GM12878 (cell line): ENCODE measurements at places on chromosomes 4 and X.

- DNase-seq: no peak
Observed at GRCh38 chr4:56612282-56612681, 68.8 kb downstream of the HOPX start.

DNA sequence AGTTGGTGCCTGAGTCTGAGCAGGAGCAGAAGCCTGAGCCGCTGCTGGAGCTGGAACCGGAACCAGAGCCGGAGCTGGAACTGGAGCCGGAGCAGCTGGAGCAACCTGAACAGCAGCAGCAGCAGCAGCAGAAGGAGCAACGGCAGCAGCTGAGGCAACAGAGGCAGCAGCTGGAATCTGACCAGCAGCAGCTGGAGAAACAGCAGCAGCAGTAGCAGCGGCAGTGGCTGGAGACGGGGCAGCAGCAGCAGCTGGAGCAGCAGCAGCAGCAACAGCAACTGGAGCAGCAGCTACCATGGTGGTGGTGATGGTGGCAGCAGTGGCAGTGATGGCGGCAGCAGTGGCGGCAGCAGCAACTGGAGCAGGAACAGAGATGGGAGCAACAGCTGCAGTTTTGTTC is 61.5 kb downstream of the AMOT start:
- DNase-seq: no peak

DNA sequence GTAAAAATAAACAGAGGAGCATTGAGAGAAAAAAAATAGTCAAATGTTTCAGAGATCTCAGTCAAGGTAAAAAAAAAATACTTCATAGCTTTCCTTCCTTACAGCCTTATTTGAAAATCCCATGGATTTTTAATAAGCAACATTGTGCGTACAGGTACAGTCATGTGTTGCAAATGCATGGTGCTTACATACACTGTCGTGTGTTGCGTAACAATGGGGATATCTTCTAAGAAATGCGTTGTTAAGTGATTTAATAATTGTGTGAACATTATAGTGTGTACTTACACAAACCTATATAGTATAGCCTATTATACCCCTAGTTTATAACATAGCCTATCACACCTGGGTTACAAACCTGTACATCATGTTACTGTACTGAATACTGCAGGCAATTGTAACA is 172.0 kb downstream of the UGT8 start:
- DNase-seq: no peak

- no peak for DNase-seq
Observed at GRCh38 chr4:141730805-141731204, 94.4 kb downstream of the IL15 start.

DNA sequence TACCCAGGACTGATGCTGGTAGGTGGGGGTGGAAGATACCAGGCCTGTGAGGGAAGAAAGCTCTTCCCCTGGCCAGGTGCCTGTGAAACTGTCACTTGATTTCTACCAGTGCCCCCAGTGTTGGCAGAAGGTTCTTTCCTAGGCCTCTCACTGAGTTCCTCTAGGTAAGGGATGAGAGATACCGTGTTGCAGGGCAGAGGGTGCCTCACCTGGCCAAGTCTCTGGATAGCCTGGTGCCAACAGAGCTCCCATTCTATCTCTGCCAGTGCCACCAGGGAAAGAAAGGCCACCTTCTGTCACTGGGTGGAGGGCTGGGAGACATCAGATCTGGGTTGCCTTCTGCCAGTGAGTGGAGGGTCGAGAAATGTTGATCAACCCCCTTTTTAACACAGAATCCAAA is 94.1 kb downstream of the RTL5 start:
- DNase-seq: no peak

DNA sequence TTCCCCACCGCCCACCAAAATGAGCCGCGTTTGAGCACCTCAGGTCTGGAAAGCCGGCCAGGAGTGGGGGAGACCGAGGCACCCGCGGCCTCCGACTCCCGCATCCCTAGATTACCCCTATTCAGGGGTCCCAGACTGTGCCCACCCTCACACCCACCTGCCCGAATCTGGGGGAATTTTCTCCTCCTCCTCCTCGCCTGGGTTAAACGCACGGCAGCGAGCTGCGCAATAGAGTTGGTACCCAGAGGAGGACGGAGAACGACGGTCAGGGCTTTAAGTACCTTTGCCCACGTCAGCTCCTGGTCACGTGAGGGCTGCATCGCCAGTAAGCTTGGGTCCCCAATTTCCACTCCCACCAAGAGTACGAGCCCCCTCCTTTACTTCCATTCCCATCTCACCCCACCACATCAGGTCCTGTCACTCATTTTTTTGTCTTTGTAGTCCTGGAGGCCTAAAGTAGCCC is at the start of gene ARMCX2:
ARMCX2 (minus strand) TSS at position 250 of the 463 bp plus-strand sequence. CDS start 2,262 bp downstream, outside the sequence.
- no peak for DNase-seq

- DNase-seq: no peak
Observed at GRCh38 chr4:100075056-100075455, 115.2 kb downstream of the DDIT4L start.

- DNase-seq: no peak
Observed at GRCh38 chr4:133095591-133095990, 53.5 kb upstream of the PCDH10 start.

DNA sequence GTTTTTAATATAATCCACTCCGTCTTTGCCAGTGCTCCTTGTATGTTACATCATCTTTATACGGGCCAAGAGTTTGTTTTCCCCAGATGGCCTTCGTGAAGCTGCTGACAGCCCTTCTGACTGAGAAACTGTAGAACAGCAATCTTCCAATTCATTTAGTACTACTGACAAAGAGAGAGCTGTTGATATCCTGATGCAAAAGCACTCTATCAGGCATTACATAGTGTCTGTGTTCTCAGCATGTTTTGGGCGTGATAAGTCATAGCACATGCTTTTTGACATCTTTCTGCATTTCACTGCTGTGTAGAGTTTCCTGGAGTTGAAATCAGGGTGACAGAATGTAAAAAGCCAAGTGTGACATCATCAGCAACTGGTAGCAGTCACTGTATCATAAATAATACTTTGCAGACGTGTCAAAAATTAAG is 746.3 kb upstream of the FAM241A start:
- no peak for DNase-seq

GRCh38 chr4:25865586-25865985 is 2.8 kb upstream of the SEL1L3 start:
- no peak for DNase-seq

DNA sequence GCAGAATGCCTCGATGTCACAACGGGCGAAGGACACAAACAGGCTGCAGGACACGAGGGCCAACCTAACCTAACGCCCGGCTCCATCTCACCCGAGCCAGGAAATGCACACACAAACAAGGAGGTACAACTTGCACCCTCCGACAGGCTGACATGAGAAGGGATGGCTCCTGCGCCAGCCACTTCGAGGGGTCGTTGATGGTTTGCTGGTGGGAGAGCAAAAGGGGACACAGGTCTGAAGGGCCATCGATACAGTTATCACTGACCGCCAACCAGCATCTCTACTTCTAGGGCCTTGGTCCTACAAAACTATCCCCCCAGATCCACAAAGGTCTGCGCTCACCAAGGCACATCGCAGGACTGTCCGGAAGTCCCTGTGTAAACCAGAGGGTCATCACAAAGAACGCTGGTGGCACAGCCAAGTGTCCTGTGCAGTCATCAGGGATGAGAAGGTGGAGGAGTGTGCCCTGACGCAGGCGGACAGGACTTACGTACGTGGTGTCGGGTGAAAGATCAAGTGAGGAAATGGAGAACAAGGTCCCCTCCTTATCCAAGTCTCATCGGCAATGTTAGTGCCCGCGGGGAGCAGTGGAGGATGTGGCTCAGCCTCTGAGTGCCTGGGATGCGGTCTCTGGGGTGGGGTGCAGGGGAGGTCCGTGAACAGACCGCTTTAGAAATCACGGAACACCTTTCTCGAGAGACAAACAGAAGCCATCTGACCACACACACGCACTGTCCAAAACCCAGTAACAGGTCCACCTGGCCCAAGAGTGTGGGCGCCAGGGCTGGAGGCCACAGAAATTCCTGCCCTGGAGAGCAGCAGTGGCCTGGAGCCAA is 7.0 kb downstream of the MXD4 start:
- DNase-seq: no peak

GRCh38 chr4:172305698-172306097 is 492.5 kb downstream of the GALNTL6 start:
- no peak for DNase-seq

- DNase-seq: no peak
Observed at GRCh38 chr4:110020139-110020538, 107.5 kb downstream of the EGF start.

GRCh38 chr4:144732584-144733428 is 86.8 kb downstream of the HHIP start:
- DNase-seq: no peak

DNA sequence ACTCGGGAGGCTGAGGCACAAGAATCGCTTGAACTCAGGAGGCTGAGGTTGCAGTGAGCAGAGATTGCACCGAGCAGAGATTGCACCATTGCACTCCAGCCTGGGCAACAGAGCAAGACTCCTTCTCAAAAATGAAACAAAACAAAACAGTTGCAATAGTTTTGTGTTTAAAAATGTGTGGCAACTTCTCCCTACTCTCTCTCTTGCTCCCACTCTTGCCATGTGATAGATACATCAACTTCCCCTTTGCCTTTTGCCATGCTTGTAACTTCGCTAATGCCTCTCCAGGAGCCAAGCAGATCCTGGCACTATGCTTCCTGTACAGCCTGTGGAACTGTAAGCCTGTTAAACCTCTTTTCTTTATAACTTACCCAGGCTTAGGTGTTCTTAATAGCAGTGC is 52.5 kb upstream of the INTU start:
- no peak for DNase-seq

DNA sequence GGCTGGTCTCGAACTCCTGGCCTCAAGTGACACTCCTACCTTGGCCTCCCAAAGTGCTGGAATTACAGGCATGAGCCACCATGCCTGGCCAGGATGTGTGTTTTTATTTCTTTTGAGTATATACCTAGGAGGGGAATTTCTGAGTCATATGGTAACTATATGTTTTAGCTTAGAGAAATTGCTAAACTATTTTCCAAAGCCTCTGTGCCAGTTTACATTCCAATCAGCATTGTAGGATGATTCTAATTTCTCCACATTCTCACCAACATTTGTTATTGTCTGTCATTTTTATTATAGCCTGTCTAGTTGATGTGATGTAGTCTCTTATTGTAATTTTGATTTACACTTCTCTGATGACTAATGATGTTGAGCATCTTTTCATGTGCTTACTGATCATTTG is 1576.0 kb downstream of the RPA4 start:
- no peak for DNase-seq

GRCh38 chr4:152257601-152258066 is 278.3 kb downstream of the FBXW7 start:
- DNase-seq: no peak

GRCh38 chrX:148229801-148230303 is 248.7 kb downstream of the FMR1NB start:
- no peak for DNase-seq

- no peak for DNase-seq
Observed at GRCh38 chr4:8874896-8875680, 3.4 kb upstream of the HMX1 start.

- DNase-seq: no peak
Observed at GRCh38 chrX:113759422-113759821, 824.5 kb upstream of the HTR2C start.

- DNase-seq: no peak
Observed at GRCh38 chrX:84188320-84188834, 378 bp upstream of the RPS6KA6 start.

DNA sequence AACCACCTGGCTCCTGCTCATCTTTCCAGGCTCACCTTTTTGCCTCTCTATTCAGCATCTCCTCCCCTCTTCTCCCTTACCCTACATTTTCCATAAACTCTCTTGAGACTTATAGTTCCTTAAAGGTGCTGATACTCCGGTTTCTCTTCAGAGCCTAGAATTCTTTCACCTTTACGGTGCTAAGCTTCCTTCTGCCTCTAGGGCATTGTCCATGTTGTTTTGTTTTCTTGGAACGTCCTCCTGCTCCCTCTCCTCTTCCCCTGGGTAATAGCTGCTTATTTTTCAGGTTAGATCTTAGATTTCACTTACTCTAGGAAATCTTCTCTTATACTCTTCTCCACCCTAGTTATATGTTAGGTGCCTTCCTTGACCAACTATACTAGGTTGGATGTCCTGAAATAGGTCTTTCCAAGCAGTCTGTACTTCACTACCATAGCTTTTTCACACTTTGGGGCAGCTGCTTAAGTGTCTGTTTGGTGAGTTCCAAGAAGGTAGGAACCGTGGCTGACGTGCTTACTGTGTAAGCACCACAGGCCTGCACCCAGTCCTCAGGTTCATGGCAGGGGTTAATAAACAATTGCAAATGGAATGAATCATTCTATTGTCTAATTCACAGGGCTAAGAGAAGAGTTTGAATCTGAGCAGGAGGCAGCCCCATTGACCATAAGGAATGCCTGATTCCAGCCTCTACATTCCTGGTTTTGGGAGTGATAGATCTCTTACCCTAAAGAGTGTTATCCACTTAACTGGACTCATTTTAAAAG is 227.5 kb downstream of the MGST2 start:
- DNase-seq: no peak

DNA sequence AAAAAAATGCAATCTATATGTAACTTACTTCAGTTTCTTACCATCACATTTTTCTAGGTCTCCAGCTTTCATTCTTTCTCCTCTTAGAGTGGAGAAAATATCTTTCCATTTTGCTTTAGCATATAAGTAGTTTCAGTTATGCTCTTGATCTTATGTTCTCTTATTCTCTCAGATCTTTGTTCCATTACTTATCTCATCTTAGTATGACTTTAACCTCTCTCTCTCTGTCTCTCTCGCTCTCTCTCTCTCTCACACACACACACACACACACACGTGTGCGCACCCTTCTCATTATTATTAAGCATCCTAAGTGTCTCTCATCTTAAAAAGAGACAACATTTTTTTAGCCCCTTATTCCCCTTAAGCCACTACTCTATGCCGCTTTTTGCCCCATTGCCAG is 92.8 kb downstream of the FAAH2 start:
- no peak for DNase-seq

- DNase-seq: no peak
Observed at GRCh38 chrX:40156470-40157227, 58.9 kb upstream of the BCOR start.

- no peak for DNase-seq
Observed at GRCh38 chrX:141989134-141989533, 85.4 kb downstream of the MAGEC1 start.

DNA sequence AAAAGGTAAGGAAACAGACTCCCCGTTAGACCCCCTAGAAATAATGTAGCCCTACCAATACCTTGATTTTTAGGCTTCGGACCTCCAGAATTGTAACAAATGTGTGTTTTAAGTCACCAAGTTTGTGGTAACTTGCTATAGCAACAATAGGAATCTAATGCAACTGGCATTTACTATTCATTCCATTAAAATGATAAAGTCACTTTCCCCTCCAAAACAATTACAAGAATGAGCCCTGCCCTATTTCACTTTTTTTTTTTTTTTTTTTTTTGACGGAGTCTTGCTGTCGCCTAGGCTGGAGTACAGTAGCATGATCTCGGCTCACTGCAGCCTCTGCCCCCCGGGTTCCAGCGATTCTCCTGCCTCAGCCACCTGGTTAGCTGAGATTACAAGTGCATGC is 3.5 kb upstream of the DDX60L start:
- DNase-seq: no peak

GRCh38 chr4:83132065-83132464 is 17.5 kb upstream of the PLAC8 start:
- no peak for DNase-seq

- no peak for DNase-seq
Observed at GRCh38 chrX:119622356-119623232, 16.4 kb upstream of the NKRF start.
